ENCODE measurements at places on chromosomes 2 and 18.

GRCh38 chr2:172445851-172446250 lies 18.5 kb downstream of the ITGA6 start:
- ATAC-seq, result peak; percentile 5

DNA sequence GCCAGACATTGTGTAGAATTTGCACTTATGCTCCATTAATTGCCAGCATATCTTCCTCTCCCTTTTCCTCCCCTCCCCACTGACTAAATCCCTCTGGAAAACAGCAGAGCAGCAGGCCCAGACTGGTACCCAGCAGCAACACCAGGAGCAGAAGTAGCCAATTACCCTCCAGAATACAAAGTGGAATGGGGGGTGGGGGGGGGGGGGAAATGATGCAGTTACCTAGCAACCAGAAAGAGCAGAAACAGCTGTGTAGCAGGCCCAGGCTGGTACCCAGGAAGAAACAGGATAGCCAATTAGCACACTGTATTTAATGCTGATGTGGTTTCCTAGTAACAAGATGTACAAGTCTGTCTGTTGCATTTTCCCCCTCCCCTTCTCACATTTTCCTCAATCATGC lies 52.3 kb downstream of the KLF7 start:
- no peak for ATAC-seq

- ATAC-seq, result peak; percentile 95
Measured at GRCh38 chr2:197515739-197516392, at the start of gene MOB4. MOB4 (plus strand) TSS chr2:197516066; CDS start chr2:197516087, 21 bp downstream.

DNA sequence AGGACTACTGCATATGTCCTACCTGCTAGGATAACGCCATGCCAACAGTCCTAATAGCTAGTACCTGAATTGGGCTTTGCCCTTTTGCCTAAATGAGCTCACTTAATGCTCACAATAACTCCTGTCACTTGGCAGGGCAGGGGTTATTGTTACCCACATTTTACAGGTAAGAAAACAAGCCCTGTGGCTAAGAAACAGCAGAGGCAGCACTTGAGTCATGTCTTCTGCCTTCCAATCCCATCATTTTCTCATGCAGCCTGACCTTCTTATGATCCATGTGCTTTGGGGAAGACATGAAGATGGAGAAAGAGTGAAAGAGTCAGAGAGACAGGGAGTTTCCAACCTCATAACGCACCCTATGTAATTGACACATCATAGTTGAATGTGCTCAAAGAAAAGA lies 33.6 kb upstream of the LPIN1 start:
- no peak for ATAC-seq

DNA sequence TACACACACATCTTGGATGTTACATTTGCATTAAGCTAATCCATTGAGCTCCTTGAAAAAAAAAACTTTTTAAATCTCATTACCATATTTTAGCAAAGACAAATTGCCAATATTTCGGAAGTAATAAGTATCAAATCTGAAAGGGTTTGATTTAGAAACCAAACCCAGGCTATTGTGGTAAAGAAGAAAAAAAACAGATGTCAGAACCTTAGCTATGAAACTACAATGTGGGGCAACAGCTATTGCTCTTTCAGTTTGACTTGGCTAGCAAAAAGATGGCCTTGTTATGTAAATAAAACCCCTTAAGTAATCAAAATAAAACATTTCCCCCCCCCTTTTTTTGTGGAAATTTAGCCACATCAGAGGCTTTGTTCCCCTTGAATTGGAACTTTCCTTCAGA lies 41.2 kb upstream of the REG3A start:
- no peak for ATAC-seq

DNA sequence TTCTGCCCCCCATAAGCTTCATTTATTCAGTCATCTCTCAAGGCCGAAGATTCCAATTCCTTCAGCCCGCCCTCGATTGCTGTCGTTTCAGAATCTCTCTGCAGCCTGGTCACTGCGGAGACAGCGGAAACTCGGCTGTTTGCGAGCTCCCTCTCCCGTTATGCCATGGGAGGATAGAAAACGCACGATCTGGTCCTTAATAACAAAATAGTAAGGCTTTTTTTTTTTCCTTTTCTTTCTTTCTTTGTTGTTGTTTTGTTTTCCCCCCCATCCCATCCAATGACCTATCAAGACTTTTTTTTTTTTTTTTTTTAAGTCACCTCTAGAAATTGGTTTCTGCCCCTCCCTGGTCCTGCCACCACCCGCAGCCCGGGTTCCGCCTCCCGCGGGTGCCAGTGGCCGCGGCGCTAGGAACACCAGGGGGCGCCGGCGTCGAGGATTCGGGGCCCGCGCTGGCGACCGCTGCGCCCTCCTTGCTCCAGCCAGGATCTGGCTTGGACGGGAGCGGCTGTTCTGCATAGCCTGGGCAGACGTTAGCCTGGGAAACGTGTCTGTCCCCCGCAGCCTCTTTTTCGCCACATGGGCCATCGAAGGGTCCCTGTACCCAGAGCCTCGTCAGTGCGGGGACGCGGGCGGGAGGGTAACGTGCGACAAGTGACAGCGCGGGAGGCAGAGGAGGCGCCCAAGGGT lies 10.1 kb downstream of the CPLX4 start:
- ATAC-seq, result peak; percentile 99

- ATAC-seq, result no peak
Measured at GRCh38 chr18:79410731-79411613, 15.2 kb downstream of the NFATC1 start.

GRCh38 chr2:225022188-225022587 lies 20.1 kb downstream of the DOCK10 start:
- ATAC-seq, result no peak

GRCh38 chr2:142220901-142221300 lies 90.1 kb upstream of the LRP1B start:
- no peak for ATAC-seq

GRCh38 chr2:17879137-17879912 lies 858 bp downstream of the KCNS3 start:
- peak; percentile 53 for ATAC-seq

GRCh38 chr2:128269063-128269989 lies 49.3 kb downstream of the HS6ST1 start:
- ATAC-seq, result no peak

DNA sequence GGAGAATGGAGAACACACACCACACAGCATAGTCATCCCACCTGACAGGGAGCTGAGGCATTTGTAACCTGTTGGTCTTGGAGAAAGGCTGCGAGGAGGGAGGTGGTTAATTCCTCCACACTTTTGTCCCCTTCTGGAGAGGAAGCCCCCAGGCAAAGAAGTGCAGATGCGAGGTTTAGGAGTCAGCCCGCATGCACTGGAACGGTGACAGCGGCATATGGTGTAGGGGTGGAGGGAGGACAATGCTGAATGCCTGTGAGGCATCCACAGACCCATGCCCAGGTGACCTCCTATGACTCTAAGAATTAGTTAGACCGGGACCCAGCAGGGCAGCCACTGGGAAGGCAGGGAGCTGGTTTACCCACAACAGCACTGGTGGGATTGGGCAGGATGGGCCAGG lies 12.2 kb downstream of the SPATA3 start:
- no peak for ATAC-seq

GRCh38 chr18:8556424-8556823 lies 52.8 kb upstream of the RAB12 start:
- no peak for ATAC-seq

GRCh38 chr2:215027779-215028178 lies 110.6 kb downstream of the ABCA12 start:
- ATAC-seq, result peak; percentile 23

- peak; percentile 70 for ATAC-seq
Measured at GRCh38 chr2:10575609-10576280, 114.0 kb downstream of the NOL10 start.

- ATAC-seq, result peak; percentile 59
Measured at GRCh38 chr2:68059784-68060525, 2.8 kb downstream of the C1D start.

DNA sequence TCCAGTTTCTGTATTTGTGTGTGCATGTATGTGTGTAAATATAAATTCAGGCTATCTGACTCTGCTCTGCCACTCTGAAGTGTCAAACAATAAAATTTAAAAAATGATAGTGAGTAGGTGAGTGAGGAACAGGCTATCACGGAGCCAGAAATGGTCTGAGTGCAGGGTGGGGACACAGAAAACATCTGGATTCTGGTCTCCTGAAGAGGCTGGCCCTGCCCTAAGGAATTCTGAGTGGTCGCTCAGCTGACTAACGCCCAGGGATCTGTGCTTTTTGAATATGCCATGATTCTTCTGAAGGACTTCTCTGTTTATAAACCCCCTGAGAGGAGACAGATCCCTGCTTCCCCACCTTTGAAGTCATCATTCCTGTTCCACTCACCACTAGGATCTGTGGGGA lies 353.9 kb upstream of the GYPC start:
- ATAC-seq, result no peak

DNA sequence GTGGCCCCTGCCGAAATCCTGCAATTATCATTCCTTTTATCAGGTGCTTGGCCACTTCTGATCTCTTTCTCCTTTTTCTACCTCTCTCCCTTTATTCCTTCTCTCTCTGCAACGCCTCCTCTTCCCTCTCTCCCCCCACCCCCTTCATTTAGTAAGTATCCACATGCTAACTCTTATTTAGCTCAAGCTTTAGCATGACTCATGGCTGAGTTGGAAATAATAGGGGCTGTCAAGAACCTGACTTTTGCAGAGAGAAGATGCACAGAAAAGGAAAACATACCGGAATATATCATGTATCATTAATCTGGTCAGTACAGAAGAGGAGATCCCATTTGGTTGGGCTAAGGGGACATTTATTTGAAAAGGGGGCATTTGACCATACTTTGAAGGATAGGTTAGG lies 33.1 kb downstream of the FAM171B start:
- ATAC-seq, result peak; percentile 90

DNA sequence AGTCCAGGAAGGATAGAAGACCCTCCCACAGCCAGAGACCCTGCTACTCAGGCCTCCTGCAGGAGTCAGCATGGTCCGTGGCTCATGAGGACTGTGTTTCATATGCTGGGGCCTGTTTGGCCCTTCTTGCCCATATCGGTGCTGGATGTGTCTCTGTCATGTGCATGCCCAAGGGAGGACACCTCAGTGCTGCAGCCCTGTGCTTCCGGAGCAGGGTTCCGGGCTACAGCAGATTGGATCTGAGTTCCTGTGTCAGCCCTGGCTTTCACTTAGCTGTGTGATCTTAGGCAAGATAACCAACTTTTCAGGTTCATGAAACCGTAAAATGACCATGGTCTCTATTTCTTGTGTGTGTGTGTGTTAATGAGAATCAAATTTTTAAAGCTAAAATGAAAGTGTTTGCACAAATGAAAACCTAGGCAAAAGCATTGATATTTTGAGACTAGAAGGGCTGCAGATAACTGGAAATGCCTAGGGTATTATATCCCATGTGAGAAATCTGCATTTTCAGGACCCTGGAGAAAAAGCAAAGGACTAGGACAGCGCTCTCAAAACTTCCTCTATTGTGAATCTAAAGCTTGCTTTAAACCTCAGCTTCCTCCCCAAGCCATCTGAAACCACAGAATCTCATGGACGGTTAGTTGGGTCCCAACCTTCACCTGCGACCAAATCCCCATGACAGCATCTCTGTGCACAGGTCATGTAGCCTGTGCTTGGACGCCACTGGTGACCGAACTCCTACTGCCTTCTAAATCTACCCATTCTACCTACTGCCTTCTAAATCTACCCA lies 58.8 kb upstream of the CAPN13 start:
- no peak for ATAC-seq

DNA sequence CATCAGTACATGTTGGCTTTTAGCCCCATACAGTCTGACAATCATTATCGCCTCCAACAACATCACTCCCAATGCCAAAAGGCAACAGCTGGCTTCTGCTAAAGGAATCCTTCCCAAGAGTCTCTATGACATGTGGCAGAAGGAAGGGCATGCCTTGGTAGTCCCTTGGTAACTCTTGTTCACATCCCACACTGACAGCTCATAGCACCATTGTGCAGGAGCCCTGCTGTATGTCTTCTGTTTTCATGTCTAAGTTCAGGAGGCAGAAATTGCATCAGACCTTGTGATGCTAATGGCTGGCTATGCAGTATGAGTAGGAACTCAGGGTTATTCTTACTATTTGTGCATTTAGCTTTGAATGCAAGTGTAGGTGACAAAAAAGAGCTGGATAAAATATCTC lies 392.1 kb downstream of the PTH2R start:
- no peak for ATAC-seq

DNA sequence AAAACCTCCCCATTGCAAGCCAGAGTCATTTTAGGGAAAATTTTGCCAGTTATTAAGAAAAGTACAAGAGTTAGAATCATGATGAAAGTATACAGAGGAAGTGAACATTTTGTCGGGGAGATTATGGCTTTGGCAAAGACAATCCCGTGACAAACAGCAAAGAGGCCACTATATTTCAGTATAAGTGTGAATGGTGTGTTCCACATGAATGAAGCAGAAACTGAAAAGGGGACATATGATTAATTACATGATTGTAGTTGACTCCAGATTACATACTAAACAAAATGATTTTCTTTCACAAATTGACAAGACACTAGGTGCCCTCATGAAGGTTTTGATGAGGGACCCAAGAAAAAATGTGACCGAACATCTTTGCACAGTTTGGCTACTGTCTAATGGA lies 42.0 kb downstream of the SP140 start:
- no peak for ATAC-seq

DNA sequence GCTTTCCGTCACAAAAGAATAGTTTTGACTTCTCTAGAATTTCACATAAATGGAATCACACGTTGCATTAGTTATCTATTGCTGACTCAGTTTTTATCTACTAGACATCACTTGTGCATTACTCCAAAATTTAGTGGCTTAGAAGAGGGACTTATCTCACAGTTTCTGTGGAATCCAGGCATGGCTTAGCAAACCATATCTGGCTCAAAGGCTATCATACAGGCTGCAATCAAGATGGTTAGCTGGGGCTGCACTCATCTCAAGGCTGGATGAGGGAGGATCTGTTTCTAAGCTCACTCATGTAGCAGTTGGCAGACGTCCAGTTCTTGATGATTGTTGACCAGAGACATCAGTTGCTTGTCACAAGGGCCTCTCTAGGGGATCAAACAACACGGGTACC lies 6.6 kb upstream of the DSC3 start:
- no peak for ATAC-seq

DNA sequence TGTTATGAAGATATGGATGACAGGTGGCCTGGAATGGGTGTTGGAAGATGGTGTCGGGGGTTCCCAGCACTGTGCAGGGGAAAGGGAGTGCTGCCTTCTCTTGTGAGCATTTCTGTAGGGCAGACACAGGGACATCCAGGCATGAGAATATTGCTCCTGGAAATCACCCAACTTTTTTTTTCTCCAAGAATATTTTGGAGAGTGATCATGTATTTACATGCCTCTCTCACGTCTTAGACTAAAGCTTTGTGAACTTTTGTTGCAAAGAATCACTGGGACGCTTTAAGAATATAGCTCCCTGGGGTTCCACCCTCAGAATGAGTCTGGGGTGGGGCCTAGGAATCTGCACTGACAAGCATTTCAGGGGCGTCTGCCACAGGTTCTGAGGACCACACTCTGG lies 68.7 kb downstream of the VWA3B start:
- ATAC-seq, result no peak

- no peak for ATAC-seq
Measured at GRCh38 chr18:74961596-74961995, 247.3 kb downstream of the PTGR3 start.

- ATAC-seq, result no peak
Measured at GRCh38 chr2:43355399-43355798, 129.0 kb upstream of the ZFP36L2 start.

Data from SK-N-SH treated with all-trans-retinoic acid at 6 μM for 48 hours (cell line).